ENCODE measurements at places on chromosomes 2 and 18.

GRCh38 chr2:197700960-197701359 is 4.2 kb upstream of the MARS2 start:
- no peak for DNase-seq

DNA sequence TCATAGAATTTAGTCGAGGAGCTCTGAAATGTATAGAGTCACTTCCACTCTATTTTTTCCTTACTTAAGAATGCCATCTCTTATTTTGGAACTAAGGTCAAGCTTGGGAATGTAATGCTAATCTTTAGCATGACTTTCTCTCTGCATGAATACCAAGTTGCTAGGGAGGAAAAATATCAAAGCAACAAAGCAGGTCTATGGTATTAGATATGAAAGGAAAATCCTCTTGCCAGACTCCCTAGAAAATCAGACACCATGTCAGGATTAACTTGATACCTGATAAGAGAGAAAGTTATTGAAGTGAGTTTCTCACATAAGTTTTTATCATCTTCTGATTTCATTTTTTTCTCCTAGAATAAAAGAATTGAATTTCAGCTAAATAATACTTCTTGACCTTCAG is 341.7 kb upstream of the ZNF804A start:
- no peak for DNase-seq

DNA sequence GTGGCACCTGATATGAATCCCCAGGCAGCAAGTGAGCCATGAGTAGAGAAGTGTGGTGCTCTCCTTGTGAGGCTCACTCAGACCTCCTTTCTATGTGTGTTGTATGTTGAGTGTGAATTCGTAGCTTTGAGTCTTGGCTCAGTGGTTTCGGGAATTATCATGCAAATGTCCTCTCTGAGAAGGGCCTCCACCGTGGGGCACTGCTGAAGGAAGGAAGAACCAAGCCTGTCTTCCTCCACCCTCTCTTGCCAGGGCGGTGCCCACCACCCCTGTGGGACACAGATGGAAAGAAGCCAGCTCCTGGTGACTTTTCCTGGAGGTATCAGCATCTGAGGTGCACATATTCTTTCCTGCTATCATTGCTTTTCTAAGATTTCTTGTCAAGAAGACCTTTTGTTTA is 156.1 kb downstream of the MYT1L start:
- DNase-seq: no peak

GRCh38 chr18:59041296-59041695 is 98.4 kb upstream of the SEC11C start:
- DNase-seq: no peak
